Brain (organoid and tissue), 16 donors: ENCODE measurements at places on chromosomes 7 and 10.

DNA sequence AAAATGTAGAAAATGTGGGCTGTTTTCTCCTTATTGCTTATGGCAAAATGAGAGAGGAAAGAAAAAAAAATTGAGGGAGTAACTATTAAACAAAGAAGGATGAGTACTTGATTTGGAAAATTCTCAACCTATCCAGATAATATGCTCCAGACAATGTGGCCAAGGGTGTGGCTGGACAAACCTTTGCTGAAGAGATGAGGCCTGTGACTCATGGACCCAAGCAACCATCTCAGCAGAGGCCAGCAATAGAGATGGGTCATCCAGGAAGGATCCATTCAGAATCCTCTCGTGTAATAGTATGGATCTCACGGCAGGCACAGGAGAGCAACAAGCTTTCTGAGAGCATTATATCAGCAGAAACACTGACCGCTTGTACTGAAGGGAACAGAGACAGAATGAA, 120.3 kb upstream of the CELF2 start:
- no peak for DNase-seq

GRCh38 chr10:133415752-133416151, 8.7 kb downstream of the SPRN start:
- DNase-seq: no peak

DNA sequence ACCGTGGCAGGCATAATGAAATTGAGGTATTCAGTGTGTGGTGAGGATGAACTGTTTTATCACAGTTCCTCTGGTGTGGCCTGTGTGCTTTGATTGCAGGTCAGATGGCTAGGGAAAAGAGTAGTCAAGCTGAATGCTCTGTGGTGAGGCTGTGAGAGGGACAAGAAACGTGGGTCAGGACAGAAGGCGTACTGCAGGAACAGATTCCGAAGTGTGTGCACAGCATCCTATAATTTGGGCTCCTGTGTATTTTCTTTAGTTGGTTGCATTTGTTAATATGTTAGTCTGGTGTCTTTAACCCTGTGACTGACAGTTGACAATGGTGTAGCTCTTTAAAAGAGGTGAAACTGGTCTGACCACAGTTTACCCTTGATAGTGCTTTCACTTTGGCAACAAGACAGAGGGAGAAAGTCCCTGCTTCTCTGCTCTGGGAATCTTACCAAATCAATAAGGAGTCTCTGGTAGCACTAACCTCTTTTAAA, 76.5 kb downstream of the AUTS2 start:
- DNase-seq: no peak

- peak; percentile 49 for DNase-seq
Measured at GRCh38 chr7:3897430-3898372, 596.6 kb downstream of the SDK1 start.

GRCh38 chr7:17103984-17104383, 194.5 kb upstream of the AHR start:
- DNase-seq: no peak

DNA sequence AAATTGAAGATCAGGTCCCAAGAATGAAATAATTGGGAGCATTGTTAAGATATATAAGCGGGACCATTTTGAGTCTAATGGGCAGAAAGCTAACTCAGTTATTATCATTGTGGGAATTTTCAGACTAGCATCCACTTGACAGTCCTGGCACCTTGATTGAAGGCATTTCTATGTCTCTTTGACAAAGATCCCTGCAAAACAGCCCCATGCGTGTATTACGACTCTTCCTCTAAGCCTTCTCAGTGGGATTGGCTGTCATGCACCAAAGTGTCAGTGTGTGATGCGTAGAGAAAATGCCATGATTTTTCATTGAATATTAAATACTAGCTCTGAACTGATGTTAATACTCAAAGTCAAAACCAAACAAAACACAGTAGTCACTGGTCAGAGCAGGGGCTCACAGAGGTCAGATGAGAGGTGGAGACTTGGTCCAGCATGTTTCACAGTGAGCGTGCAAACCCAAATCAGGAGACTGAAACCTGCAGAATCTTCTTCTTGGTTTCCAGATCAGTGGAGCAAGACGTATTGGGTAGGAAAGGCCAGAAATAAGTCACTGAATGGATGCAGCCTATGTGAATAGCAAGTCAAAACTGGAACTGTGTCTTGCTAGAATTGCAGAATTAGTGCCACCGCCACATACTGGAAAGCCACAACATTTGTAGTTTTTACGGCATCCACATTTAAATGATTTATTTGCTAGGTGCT, 303.6 kb upstream of the AKR1E2 start:
- no peak for DNase-seq

DNA sequence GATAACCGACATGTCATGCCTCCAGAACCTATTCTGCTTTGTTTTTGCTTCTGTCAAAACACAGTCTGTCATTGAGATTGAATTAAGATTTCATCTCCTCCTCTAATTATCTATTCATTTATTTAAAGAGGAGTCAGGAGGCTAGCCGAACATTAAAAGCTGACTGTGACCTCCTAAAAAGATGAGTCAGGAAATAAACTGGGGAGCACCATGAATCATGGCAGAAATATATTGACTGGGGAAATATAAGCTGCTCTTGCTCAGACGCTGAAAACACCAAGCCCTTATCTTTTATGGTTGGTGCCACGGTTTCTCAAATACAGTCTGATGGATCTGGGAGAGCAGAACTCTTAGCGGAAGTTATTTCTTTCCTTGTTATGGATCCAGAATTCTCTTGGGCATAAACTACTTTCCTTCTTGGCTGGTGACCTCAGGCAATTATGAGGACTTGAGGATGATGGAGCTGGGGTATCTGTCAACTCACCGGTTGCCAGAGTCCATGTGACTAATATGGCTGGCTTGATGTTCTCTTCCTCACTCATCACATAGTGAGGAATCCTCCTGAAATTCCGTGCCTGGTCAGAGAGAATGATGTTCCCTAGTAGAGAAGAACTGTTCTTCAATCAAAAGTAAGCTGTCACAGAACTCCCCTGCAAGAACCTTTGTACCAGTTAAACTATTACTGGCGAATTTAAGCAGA, 307.6 kb upstream of the PHYHIPL start:
- no peak for DNase-seq

DNA sequence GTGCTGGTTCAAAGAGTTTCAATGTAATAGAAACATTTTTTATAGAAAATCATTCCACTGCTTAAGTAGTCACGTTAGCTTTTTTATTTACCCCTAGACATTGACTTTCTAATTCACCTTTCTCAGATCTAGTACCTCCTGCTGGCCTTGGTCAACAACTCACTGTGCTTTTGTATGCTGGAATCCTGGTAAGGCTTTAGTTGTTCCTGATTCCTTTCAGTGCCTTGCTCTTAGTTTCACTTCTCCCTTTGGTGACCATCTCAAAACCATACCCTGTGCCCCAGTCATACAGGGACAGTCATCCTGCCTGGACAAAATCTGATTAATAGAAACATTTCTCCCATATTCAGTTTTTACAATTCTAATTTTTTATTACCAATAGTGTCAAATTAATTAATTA, 130.2 kb downstream of the GPR37 start:
- no peak for DNase-seq

DNA sequence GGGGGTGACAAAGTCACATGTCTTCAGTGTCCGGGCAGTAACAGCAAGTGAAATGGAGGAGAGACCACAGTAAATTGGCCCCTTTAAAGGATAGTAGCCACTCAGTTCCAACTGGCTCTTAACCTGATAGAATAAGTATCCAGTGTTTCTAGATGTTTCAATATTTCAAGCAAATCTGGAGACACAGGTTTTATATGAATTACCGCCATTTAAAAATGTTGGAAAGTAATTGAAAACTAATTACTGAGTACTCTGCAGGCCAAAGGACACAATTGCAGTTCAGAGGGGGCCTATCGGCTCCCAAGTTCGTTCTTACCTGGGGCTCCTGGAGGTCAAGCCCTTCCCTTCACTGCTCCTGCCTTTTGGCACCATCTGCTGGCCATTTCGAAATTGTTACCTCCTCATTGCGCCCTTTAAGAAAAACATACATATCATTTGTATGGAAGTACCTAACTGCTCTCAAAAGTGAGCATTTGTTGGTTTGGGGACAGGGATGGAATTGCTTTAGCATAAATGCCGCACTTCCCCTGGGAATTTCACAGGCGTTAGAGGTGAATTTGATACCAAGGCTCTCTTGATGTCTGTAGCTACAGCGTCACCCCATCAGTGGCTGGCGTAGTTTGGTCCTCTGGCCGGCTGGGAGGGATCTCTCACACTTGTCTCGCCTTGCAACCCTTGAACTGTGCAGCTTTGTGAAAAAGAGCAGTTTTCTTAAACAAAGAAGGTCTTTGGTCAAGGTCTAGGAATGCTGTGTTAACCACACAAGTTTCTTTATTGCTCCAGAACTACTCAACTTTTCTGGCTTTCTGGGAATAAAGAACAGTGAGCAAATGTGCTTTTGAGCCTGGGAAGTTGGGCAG, 220.0 kb downstream of the ARHGAP21 start:
- peak; percentile 70 for DNase-seq

DNA sequence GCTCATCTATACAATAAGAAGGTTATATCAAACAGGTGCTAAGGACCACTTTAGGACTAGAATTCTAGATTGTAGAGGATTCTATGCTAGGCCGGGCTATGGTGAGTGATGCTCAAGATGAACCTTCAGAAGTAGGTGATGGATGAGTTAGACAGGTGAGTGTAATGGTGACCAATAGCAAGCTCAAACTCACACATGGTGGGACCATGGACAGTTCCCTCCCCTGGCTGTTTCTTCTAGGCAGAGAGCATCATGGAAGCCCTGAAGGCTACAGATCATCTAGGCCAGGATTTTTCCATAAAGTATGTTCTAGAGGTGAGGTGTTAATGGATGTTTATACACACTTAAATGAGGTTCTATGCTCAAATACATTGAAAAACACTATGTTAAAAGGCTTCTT, 162.2 kb upstream of the WDR11 start:
- no peak for DNase-seq

DNA sequence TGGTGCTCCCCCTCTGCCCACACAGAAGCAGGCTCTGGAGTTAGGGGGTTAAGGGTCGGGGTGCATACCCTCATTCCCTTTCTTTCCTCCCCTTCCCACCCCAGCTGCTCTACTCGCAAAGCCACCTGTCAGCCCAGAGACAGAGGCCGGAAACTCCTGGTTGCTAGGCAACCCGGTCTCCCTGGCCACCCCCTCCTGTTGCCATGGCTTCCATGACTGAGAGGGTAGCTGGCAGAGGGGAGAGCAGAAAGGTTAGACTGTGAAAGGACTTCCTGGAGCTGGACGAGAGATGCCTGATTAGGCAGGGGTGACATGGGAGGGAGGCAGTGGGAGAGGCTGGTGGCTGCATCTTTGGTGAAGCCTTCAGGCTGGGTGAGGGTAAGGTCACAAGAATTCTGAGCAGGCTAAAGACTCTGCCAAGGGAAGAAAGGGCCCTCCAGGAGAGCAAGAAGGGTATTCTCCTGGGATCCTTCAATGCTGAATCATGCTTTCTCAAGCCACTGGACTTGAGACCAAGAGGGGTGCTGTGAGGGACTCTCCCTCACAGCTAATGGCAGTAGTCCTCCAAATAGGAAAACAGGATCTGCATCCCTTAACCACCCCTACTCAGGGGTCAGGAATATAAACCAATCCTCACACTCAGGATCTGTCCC, 5.4 kb downstream of the PSD start:
- DNase-seq: peak; percentile 56

DNA sequence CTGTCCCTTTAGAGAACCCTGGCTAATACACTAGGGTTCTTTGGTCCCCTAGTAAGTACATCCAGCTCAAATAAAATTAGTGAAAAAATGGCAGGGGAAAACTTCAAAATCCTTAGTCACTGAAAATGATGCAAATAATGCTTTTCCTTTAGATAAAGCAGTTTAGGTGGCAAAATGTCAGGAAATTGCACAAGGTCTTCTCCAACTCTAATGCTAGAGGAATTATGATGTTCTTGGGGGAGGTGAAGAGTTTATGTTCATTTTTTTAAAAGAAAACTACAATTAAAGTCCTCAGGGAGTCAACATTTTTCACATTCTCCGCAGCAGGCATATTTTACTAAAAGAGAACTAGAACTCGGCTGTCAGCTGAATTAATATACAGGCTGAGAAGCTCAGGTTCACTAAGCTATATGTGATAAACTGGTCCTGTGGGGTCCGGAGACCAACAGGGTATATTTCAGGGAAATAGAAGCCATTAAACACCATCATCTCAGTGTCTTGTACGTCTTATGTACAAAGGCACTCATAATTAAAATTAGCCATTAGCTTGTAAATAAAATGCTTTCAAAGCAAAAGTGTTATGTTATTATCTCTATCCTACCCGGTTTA, 1164.7 kb upstream of the AUTS2 start:
- DNase-seq: no peak

GRCh38 chr10:123995461-123996131, 97.8 kb downstream of the CHST15 start:
- peak; percentile 50 for DNase-seq

GRCh38 chr7:37784015-37784414, 64.4 kb upstream of the NME8 start:
- DNase-seq: no peak

DNA sequence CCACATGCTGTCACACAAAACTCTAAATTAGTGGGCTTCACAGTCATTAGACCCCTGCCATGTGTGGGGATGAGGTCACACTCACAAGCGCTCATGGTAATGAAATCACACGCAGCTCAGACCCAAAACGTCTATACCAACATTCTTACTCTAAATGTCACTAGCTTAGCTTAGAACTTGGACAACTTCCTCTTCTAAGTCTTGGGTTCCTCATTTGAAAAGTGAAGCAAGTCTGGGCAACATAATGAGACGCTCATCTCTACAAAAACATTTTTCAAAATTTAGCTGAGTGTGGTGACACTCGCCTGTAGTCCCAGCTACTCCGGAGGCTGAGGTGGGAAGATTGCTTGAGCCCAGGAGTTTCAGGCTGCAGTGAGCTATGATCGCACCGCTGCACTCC, 92.7 kb upstream of the MACROH2A2 start:
- no peak for DNase-seq

DNA sequence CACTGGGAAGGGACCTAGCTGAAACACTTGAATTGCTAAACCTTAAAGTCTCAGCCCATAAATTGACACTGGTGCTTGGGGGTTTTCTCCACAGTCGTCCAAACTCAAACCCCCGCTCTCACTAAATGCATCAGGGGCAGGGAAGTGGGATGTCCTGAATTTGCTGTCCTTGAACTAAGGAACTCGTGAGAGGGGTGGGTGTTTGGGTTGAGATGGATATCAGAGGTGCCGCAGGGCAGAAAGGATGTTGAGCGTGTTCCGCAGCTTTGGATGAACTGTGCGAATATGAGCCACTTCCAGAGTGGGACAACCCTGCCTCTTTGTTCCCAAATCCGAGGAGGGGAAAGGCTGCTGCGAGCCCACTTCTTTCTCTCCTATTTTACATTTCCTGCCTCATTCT, 90.3 kb upstream of the LYZL2 start:
- DNase-seq: no peak

GRCh38 chr7:7848892-7849291, 119.7 kb upstream of the GLCCI1 start:
- DNase-seq: no peak

DNA sequence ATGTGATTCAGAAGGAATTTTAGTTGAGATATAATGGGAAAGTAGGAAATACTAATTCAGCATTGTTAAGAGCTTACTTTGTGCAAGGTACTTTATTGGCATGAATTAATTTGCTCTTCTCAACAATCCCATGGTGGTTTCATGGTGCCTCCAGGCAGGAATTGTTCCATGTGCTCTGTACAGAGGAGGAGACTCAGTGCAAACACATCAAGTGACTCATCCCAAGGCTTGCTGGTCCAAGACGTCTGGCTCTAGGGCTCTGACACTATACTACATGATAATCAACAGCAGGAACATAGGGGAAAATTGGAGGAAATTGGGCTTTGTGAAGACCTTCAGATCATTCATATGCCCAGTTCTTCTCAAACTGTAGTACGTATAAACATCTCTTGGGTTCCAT, 66.5 kb upstream of the PRKG1 start:
- DNase-seq: no peak
